ENCODE measurements at places on chromosomes 13 and 19.

- DNase-seq, result no peak
Observed at GRCh38 chr19:28546148-28546685, 666.7 kb downstream of the UQCRFS1 start.

GRCh38 chr19:31332096-31332495 is 17.1 kb downstream of the TSHZ3 start:
- no peak for DNase-seq

DNA sequence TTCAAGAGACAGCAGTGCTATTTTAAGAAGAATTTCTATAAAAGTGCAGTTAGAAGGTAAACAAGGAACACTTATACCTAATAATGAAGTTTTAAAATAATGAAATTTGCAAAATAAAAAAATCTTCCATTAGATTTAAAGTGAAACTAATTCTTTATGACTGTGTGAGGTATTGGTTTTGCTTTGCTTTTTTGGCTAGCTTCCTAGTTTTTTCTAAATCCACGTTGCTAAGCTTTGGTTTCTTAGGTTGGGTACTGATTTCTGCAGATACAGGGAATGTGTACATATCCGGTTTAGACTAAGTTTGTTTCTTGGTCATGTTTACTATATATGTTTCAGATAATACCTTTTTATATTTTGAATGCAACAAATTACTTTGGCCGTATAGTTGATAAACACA is 59.8 kb downstream of the SLC7A9 start:
- DNase-seq, result no peak

- no peak for DNase-seq
Observed at GRCh38 chr13:109773786-109774185, 12.6 kb downstream of the IRS2 start.

GRCh38 chr19:4012975-4013634 is 5.6 kb downstream of the PIAS4 start:
- DNase-seq, result no peak

GRCh38 chr19:4493104-4493928 is 21.2 kb downstream of the HDGFL2 start:
- no peak for DNase-seq

DNA sequence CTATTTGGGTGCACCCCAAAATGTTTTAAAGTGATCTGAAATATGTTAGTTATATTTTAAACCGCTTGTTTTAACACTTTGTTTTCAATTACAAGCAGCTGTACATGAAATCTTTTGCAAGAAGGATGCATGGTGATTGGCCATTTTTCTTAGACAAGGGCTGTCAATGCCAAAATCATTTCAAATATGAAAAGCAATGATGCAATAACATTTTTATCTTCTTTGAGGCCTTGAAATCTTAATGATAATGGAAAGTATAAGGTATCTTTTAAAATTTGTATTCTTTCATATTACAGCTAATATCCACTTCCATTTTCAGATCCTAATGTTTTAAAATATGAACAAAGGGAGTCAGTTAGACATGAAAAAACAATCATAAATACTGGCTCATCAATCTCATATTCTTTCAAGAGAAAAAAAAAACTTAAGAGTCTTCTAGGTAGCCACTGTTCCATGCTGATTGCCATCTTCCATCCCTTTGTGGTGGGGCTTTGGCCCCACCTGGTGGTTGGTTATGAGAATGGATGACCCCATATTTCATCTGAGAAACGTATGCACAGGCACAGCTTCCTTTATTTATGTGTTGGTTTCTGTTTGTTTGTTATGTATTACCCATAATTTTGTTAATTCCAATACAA is 330.3 kb upstream of the MIR17HG start:
- DNase-seq, result no peak

All from activated CD8-positive, alpha-beta memory T cell treated with anti-CD3 and anti-CD28 coated beads for 24 hours (primary cell).